ENCODE measurements at places on chromosomes 7 and 10.

DNA sequence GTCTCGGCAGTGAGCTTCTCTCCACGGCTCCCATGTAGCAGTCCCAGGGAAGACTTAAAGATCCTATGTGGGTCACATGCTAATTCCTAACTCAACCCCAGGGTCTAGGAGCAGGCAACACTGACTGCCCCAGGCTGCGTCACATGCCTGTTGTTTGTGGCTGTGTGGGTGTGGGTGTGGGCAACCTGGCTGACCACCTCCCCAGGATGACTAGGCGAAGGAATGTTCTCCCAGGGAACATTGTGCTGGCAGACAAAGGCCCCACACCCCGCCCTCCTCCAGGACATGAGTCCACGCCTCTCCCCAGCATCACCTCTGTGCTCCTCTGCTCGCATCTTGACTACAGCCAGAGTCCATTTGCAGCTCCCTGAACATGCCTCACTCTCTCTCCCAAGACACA, 30.3 kb downstream of the SLC29A3 start:
- DNase-seq, result peak; percentile 73

DNA sequence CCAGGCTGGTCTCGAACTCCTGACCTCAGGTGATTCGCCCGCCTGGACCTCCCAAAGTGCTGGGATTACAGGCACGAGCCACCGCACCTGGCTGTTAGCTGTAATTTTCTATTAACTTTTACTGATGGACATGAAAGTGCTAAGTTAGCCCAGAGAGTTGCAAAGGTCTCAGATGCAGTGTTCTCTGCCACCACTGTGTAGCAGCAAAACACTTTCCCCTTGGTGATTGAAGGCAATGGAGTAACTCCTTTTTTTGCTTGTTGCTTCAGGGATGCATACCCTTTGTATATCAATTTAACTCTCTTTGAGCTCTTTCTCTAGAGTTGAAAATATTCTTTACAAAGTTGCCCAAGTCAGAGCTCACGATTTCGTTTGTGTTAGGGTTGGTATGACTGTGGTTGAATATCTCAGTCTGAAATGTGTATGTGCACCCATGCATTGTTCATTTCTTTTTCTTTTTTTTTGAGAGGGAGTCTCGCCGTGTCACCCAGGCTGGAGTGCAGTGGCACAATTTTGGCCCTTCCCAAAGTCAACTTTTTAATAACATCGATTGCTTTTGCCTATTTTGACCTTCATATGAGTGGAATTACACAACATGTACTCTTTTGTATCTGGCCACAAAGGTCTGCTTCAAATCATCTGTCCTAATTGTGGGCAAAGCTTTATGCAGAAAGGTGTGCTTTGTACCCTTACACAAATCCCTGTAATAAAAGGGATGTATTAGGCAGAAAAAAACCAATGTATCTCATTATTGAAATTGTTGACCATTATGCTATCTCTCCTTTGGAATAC, 52.6 kb downstream of the GTF2I start:
- DNase-seq, result no peak

- DNase-seq, result no peak
Measured at GRCh38 chr7:35691366-35691765, 3.6 kb downstream of the HERPUD2 start.

DNA sequence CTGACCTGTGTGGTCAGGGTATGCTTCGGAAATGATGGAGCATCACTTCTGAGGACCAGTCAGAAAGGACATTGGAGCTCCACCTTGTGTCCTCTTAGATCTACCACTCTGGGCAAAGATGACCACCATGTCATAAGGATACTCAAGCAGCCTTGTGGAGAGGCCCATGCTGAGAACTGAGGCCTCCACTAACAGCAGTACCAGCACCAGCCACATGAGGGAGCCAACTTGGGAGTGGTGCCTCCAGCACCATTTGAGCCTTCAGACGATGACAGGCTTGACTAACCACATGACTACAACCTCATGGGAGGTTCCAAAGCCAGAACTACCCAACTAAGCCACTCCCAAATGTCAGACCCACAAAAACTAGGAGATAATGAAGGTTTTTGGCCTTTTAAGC, 116.0 kb downstream of the NPTX2 start:
- peak; percentile 61 for DNase-seq

DNA sequence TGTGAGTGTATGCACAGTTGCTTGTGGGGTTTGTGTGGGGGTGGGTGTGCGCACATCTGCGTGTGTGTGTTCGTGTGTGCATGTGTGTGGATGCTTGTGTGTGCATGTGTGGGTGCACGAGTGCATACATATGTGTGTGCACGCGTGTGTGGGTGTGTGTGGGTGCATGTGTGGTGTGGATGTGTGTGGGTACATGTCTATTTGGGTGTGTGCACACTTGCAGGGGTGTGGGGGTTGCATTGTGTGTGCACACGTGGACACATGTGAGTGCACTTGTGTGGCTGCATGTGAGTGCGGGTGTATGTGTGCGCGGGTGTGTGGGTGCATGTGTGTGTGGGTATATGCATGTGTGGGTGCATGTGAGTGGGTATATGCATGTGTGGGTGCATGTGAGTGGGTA, 73.7 kb downstream of the NKX6-2 start:
- no peak for DNase-seq

- DNase-seq, result no peak
Measured at GRCh38 chr10:74863551-74863950, 37.2 kb downstream of the KAT6B start.

All from MCF 10A (cell line).